ENCODE measurements at places on chromosomes 16 and 17. TPM values are rescaled to one million over a fixed set of nuclear protein-coding genes. Genes with fewer than 3 reads are reported as not detected.

- DNase-seq: peak; percentile 14
Measured at GRCh38 chr17:75588596-75589011, 1.0 kb downstream of the MYO15B start.

DNA sequence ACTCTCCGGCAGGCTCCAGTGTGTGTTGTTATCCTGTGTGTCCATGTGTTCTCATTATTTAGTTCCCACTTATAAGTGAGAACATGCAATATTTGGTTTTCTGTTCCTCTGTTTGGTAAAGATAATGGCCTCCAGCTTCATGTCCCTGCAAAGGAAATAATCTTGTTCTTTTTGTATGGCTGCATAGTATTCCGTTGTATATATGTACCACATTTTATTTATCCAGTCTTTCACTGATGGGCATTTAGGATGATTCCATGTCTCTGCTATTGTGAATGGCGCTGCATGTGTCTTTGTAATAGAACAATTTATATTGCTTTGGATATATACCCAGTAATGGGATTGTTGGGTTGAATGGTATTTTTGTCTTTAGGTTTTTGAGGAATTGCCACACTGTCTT, 807.3 kb upstream of the CA10 start:
- DNase-seq: no peak

GRCh38 chr16:80836846-80837245, 32.4 kb upstream of the CDYL2 start:
- DNase-seq: no peak

DNA sequence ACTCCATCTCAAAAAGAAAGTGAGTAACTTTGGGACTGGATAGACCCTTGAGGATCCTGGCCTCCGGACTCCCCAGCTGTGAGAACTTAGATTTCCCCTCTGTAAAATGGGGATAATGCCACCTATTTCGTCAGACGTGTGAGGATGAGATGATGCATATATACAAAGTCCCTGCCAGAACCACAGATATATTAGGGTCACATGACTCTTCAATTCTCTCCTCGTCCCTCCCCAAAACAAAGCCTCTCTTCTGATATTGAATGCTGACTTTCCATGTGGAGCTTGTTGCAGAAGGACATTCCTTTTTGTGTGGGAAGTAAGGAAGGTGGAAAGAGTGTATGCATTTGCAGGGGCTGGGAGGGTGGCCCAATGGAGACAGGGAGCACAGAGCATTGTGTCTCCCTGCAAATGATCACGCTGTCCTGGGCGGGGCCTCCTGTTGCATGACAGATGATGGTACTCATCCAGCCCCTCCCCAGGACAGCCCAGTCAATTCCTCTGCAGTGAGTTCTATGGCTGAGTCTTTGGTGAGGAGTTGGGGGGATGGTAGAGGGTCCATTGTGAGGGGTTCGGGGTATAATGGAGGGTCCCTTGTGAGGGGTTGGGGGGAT, 35.1 kb upstream of the MGAT5B start:
- DNase-seq: no peak

CXCL16 gene
- 4.9 TPM for polyA plus RNA-seq
